Pancreas (tissue), 10 donors: ENCODE measurements at places on chromosomes 7 and 10.

DNA sequence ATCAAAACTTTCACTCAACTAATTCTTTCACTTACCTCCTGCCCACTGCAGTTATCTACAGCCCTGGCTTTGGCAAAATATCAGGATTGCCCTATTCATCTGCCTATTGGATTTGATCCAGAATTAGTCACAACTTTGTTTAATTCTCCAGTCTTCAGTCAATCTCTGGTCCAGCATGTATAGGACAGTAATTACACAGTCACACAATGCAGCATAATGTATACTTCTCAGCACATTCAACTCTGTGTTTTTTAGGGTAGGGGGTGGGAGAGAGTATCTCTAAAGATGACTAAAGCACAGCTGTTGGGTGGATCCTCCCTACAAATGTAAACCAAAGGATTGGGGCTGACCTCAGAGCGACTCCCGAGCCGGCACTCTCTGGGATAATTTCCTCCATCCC, 17.7 kb upstream of the NRP1 start:
- no peak overlapping the region for H3K27ac ChIP-seq
- DNase-seq = no peak
- no peaks in the 10 kb centered on the region for H3K27me3 ChIP-seq
- no peaks in the 10 kb centered on the region for H3K36me3 ChIP-seq

GRCh38 chr7:18421297-18422002, 74.1 kb upstream of the HDAC9 start:
- no peaks in the 10 kb centered on the region for H3K27me3 ChIP-seq
- no peaks in the 10 kb centered on the region for H3K36me3 ChIP-seq
- no peak overlapping the region for H3K27ac ChIP-seq
- H3K4me1 ChIP-seq = no peaks in the 10 kb centered on the region

DNA sequence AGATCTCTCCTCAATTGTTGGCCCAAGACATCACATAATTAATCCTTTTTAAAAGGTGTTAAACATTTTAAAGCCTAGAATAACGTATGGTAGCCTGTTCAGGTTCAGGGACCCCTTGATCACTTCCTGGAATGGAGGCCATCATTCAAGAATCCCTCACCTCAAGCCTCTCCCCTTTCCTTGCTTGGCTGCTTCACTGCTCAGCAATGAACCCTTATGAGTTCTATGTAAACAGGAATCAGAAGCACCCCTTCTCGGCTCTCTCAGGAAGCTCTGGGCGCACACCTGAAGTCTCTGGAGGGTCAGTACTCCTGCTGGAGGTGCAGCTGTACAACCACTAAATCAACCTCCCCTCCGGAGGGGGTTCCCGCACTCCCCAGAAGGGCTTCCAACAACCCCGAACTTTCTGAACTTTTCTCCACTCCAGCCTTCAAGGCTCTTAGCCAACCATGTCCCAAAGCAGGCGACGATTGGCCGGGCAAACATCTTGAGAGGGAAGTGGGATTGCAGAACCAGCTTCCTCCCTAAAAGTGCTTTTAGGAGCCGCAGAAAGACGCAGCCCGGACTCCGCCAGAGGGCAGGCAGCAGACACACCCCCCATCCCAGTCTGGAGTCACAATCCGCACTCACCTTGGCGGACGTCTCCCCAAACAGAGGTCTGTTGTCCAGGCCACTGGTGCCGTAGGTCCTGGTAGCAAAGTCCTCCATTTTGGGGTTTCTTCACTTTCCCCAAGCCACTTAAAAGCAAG, 562 bp downstream of the TMEM243 start:
- H3K27ac ChIP-seq = peak overlapping the region; percentile 76
- H3K4me3 ChIP-seq = peak overlapping the region; percentile 59
- H3K27me3 ChIP-seq = no peaks in the 10 kb centered on the region
- peaks cover 13% of the 10 kb centered on the region for H3K4me1 ChIP-seq
- peak; percentile 70 for DNase-seq
- H3K36me3 ChIP-seq = no peaks in the 10 kb centered on the region

GRCh38 chr7:158732494-158733219, 28.1 kb upstream of the NCAPG2 start:
- H3K36me3 ChIP-seq = peaks cover 22% of the 10 kb centered on the region
- H3K27me3 ChIP-seq = no peaks in the 10 kb centered on the region
- no peak overlapping the region for H3K27ac ChIP-seq
- DNase-seq = no peak
- no peak overlapping the region for H3K4me3 ChIP-seq
- no peaks in the 10 kb centered on the region for H3K4me1 ChIP-seq

GRCh38 chr10:75512203-75512933, 80.9 kb downstream of the LRMDA start:
- peak; percentile 39 for DNase-seq
- H3K27ac ChIP-seq = no peak overlapping the region
- no peaks in the 10 kb centered on the region for H3K27me3 ChIP-seq
- no peaks in the 10 kb centered on the region for H3K36me3 ChIP-seq
- no peak overlapping the region for H3K4me3 ChIP-seq
- H3K4me1 ChIP-seq = peaks cover 26% of the 10 kb centered on the region

- no peaks in the 10 kb centered on the region for H3K27me3 ChIP-seq
- H3K4me1 ChIP-seq = no peaks in the 10 kb centered on the region
- H3K27ac ChIP-seq = no peak overlapping the region
Observed at GRCh38 chr10:12907656-12908055, 93.9 kb downstream of the CCDC3 start.

DNA sequence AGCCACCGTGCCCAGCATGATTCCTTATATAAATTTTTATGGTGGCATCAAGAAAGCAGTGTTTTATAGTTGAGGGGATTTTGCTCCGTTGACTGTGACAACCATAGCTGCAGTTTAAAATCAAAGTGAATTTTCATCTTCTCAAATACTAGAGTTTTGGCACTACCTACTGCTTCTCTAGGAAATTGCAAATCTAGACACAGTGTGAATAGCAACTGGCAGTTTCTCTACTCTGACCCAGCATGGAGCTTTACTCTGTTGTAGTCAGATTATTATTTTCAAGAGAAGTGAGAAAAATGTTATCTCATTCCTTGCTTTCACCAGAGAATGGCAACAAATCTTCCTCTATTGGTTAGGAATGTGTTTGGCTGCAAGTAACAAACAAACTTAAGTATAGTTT, 22.9 kb downstream of the MCM10 start:
- H3K27me3 ChIP-seq = no peaks in the 10 kb centered on the region
- H3K36me3 ChIP-seq = no peaks in the 10 kb centered on the region
- no peaks in the 10 kb centered on the region for H3K4me1 ChIP-seq
- no peak overlapping the region for H3K27ac ChIP-seq

GRCh38 chr7:153072806-153073205, 313.3 kb downstream of the ACTR3B start:
- no peaks in the 10 kb centered on the region for H3K4me1 ChIP-seq
- H3K4me3 ChIP-seq = no peak overlapping the region
- H3K27ac ChIP-seq = no peak overlapping the region
- no peaks in the 10 kb centered on the region for H3K36me3 ChIP-seq
- no peaks in the 10 kb centered on the region for H3K27me3 ChIP-seq

- H3K27me3 ChIP-seq = no peaks in the 10 kb centered on the region
- no peaks in the 10 kb centered on the region for H3K36me3 ChIP-seq
- DNase-seq = no peak
Observed at GRCh38 chr10:32340596-32341180, 6.3 kb downstream of the EPC1 start.

DNA sequence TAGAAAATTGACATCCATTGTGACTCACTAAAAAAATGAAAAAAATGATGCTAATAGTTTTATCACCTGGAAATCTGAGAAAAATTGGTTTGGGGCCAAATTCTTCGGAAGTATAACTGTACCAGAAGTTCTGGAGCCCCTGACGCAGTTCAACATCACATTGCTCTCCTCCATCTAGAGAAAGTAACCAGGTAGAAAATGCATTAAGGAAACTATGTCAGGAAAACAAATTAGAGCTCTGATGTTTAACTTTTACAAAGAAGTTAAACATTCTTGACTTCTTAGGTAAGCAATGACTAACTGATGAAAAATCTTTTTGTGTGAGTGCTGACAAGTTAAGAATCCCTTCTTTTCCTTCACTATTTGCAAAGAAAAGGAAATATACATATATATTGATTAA, 61.1 kb upstream of the TMEM196 start:
- H3K27me3 ChIP-seq = no peaks in the 10 kb centered on the region
- no peak overlapping the region for H3K4me3 ChIP-seq
- no peaks in the 10 kb centered on the region for H3K4me1 ChIP-seq
- no peak for DNase-seq
- H3K27ac ChIP-seq = no peak overlapping the region

DNA sequence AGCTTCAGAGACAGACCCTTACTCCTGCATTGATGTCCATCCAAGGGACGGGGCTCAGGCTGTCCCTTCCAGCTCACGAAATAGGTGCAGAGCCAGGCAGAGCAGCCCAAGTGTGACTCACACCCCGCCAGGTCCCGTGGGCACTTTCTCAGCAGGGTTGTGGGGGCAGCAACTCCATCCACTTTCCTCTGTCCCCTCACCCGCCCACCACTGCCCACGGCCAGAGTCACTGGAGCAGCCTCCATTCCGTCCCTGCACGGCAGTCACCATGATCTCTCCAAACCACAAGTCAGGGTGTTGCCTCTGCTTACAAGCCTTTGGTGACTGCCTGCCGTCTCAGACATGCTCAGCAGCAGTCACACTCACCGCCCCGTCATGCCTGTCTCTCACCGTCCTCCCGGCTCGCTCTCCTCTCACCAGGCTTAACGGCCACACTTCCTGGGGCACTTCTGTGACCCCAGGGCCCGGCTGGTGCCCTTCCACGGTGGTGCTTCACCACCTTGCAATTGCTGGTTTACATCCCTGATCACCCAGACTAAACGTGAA, 39.3 kb downstream of the CALML3 start:
- no peaks in the 10 kb centered on the region for H3K4me1 ChIP-seq
- peak; percentile 44 for DNase-seq
- no peaks in the 10 kb centered on the region for H3K36me3 ChIP-seq
- H3K27ac ChIP-seq = no peak overlapping the region

GRCh38 chr10:26225322-26225721, 8.7 kb downstream of the GAD2 start:
- no peaks in the 10 kb centered on the region for H3K36me3 ChIP-seq
- no peak for DNase-seq
- H3K4me1 ChIP-seq = no peaks in the 10 kb centered on the region
- H3K27me3 ChIP-seq = peaks cover 4% of the 10 kb centered on the region
- no peak overlapping the region for H3K4me3 ChIP-seq

DNA sequence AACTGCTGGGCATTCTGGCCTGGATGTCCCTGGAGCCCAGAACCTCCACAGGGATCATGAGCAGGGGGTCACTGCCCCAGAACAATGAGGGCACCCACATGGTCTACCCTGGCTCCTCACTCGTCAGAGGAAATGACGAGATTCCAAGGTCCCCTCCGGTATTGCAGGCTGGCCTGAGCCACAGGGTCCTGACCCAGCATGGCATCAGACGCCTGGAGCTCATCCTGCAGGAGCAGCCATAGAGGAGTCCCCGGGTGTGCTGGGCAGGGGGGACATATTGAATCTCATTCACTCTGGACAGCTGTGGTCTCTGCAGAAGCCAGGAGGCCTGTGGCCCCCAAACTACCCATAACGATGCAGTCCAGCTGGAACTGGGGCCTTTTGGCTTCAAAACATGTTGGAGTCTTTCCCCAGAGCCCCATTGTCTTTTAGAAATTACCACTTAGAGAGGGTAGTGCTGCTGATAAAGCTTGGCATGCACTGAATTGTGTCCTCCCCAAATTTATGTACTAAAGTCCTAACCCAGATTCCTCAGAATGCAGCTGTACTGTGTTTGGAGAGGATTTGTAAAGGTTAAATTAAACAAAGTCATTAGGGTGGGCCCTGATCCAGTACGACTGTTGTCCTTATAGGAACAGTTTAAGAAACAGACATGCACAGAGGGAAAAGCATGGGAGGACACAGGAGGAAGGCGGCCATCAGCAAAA, 27.7 kb downstream of the ANXA8 start:
- H3K27ac ChIP-seq = no peak overlapping the region
- H3K27me3 ChIP-seq = no peaks in the 10 kb centered on the region
- no peaks in the 10 kb centered on the region for H3K4me1 ChIP-seq
- no peak overlapping the region for H3K4me3 ChIP-seq

GRCh38 chr7:121610243-121610642, 214.1 kb upstream of the FAM3C start:
- no peak overlapping the region for H3K27ac ChIP-seq
- no peaks in the 10 kb centered on the region for H3K27me3 ChIP-seq
- peaks cover 3% of the 10 kb centered on the region for H3K4me1 ChIP-seq
- H3K36me3 ChIP-seq = no peaks in the 10 kb centered on the region
- DNase-seq = no peak

DNA sequence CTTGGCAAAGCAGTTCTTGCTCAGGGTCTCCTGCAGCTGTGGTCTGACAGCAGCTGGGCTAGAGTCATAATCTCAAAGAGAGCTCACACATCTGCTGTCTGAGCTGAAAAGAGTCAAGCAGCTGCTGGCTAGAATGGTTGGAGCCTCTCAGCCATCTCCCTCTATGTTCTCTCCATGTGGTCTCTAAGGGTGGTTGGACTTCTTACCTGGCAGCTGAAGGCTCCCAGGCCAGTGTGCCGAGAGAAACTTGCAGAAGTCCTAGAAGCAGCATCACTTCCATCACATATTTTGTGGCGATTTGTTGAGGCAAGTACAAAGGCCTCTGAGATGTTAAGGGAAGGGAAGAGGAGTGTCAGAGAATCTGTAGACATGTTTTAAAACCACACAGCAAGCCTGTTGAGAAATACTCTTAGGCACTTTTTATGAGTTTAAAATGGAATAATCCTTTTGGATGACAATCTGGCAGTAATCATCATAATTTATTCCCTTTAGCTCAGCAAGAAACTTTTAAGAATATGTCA, 93.2 kb downstream of the REEP3 start:
- DNase-seq = no peak
- no peaks in the 10 kb centered on the region for H3K4me1 ChIP-seq
- no peaks in the 10 kb centered on the region for H3K27me3 ChIP-seq
- H3K4me3 ChIP-seq = no peak overlapping the region
- no peaks in the 10 kb centered on the region for H3K36me3 ChIP-seq

GRCh38 chr7:44637788-44638594, 31.6 kb downstream of the OGDH start:
- no peaks in the 10 kb centered on the region for H3K27me3 ChIP-seq
- DNase-seq = no peak
- H3K4me3 ChIP-seq = no peak overlapping the region
- H3K27ac ChIP-seq = peak overlapping the region; percentile 42

- no peaks in the 10 kb centered on the region for H3K4me1 ChIP-seq
- no peak for DNase-seq
- no peaks in the 10 kb centered on the region for H3K27me3 ChIP-seq
- no peak overlapping the region for H3K27ac ChIP-seq
Observed at GRCh38 chr7:7519528-7519927, 16.1 kb downstream of the COL28A1 start.

- no peak overlapping the region for H3K4me3 ChIP-seq
- no peaks in the 10 kb centered on the region for H3K4me1 ChIP-seq
- no peak for DNase-seq
- H3K27ac ChIP-seq = no peak overlapping the region
- H3K36me3 ChIP-seq = no peaks in the 10 kb centered on the region
- no peaks in the 10 kb centered on the region for H3K27me3 ChIP-seq
Observed at GRCh38 chr7:87545760-87546159, 54.9 kb downstream of the ABCB1 start.

- no peak overlapping the region for H3K27ac ChIP-seq
- H3K36me3 ChIP-seq = no peaks in the 10 kb centered on the region
- H3K27me3 ChIP-seq = no peaks in the 10 kb centered on the region
Observed at GRCh38 chr7:20932785-20933527, 146.3 kb upstream of the SP8 start.
